ENCODE measurements at places on chromosomes 13 and 19. TPM values are rescaled to one million over a fixed set of nuclear protein-coding genes. Genes with fewer than 3 reads are reported as not detected.

CABP5 gene
- total RNA-seq, result not detected

NTN5 gene
- 0.11 TPM for total RNA-seq

GRCh38 chr19:47675271-47675670 is 38.0 kb upstream of the EHD2 start:
- no peaks in the 10 kb centered on the region for H3K27me3 ChIP-seq
- peaks cover 75% of the 10 kb centered on the region for H3K36me3 ChIP-seq
- no peak overlapping the region for H3K4me3 ChIP-seq
- peaks cover 3% of the 10 kb centered on the region for H3K4me1 ChIP-seq

GRCh38 chr13:28425793-28426192 is 69.1 kb downstream of the FLT1 start:
- no peak for DNase-seq
- H3K36me3 ChIP-seq, result peaks cover 46% of the 10 kb centered on the region
- no peak overlapping the region for H3K27ac ChIP-seq
- H3K4me3 ChIP-seq, result no peak overlapping the region
- H3K4me1 ChIP-seq, result peaks cover 61% of the 10 kb centered on the region

DNA sequence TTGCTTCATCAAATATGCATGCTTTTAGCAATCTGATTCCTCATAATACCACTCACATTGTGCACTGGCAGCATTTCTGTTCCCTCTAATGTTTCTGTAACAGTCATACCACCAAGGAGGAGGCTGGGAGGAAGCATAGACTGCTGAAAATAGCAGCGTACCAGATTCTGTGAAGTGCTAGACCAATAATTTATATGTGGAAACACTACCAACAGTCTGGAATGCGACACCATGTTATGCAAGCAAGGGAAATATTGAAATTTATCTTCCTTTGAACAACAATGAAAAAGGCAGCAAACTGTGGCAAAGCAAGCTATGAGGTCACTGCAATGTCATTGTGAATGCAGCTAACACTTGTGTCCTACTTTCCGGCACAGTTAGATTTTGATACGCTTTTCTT is 1388.0 kb downstream of the EFNB2 start:
- H3K27me3 ChIP-seq, result no peaks in the 10 kb centered on the region
- no peaks in the 10 kb centered on the region for H3K36me3 ChIP-seq
- no peak for DNase-seq
- H3K4me3 ChIP-seq, result no peak overlapping the region

- H3K4me3 ChIP-seq, result no peak overlapping the region
- H3K27me3 ChIP-seq, result no peaks in the 10 kb centered on the region
- peaks cover 29% of the 10 kb centered on the region for H3K4me1 ChIP-seq
- DNase-seq, result no peak
- H3K27ac ChIP-seq, result no peak overlapping the region
Measured at GRCh38 chr19:28881616-28882015, 331.3 kb downstream of the UQCRFS1 start.

GRCh38 chr13:85137516-85137915 is 661.7 kb downstream of the SLITRK6 start:
- H3K27me3 ChIP-seq, result no peaks in the 10 kb centered on the region
- no peak overlapping the region for H3K27ac ChIP-seq
- no peaks in the 10 kb centered on the region for H3K36me3 ChIP-seq
- no peak overlapping the region for H3K4me3 ChIP-seq

All from left ventricle myocardium inferior (tissue), 1 donor.